ENCODE measurements at places on chromosomes 12 and 14.

DNA sequence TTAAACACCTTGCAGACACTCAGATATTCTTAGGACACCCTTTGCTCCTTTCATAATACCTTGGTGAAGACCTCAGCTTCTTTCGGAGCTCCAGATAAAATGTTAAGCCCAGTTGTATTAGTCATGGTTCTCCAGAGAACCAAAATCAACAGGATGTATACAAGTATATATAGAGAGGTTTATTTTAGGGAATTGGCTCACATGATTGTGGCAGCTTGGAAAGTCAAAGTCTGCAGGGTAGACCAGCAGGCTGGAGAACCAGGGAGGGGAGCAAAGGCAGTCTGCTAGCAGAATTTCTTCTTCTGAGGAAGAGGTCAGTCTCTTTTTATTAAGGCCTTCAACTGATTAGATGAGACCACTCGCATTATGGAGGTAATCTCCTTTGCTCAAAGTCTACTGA lies 6.9 kb upstream of the IGF1 start:
- no peak for DNase-seq

DNA sequence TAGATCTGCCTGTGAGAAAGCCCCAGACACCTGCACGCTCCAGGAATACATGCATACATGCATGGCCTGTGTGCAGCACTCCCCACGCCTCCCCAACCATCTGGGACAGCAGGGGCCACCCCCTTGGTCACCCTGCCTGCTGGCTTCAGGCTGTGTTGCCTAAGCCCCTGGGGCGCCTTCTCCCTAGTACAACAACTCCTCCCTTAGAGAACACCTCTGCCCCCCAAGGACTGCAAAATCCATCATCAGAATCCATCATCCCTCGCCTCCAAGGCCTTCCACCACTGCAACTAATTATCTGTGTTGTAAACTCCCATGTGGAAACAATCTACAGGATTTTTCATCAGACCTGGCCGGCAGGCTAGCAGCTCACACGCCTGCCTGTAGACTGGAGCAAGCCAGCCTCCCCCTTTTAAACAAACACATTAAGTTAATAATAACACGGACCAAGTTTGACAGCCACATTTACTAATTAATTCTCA lies 36.8 kb downstream of the ZFP36L1 start:
- no peak for DNase-seq

GRCh38 chr14:30993071-30993470 lies 32.4 kb upstream of the AP4S1 start:
- DNase-seq, result no peak

GRCh38 chr14:102360388-102360787 lies 2.3 kb downstream of the CINP start:
- no peak for DNase-seq

GRCh38 chr12:88035907-88036289 lies 6.7 kb upstream of the C12orf50 start:
- DNase-seq, result no peak
